Liver (tissue), 10 donors: ENCODE measurements at places on chromosomes 4 and X.

DNA sequence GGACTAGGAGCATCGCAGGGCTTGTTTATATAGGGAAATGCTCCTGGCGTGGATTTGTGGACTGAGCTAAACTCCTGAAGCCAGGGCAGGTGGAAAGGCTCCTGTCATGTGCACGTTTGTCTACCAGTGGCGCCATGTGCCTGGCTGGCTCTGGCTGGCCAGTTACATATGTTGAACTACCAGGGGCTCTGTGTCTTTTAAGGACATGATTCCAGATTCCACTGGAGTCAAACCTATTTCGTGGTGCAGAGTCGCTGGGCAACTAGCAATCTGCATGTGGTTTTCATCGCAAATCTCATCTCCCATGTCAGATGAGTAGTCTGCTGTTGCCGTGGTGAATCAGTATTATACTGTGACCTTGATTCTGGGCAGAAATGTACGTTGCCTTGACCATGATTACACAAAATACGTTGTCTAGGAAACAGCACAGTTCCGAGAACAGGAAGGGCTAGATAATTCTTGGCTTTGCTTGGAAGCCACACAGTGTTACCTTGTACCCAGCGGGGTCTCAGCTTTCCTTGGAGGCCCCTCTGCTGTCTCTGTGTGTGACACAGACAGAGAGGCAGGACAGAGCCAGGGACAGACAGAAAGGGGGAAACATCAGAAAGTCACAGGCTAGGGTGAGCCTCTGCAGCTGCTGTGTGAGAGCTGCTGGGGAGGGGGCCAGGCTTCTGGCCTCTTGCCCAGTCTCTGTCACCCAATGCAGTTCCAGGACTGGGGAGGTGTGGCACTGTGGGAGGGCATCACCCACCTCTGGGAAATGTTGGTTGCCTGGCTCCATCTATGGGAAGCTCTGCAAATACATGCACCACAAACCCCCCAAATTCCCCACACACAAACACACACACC is 19.2 kb downstream of the PNMA6E start:
- peak; percentile 39 for DNase-seq

DNA sequence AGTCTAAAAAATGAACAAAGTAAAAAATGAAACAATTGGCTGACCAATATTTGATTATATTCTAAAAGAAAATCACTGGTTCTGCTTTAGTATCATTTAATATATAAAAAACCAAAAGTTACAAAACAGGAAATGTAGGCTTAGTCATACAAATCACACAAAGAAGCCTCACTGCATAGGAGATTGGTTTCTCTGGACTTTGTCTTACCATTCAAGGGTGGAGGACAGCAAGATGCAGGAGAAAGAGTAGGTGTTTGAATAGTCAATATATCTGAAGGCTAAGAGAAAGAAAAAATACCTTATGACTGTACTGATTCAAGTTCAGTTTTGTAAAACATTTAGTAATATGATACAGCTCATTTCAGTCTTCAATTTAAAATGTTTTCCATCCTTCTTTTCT is 28.6 kb upstream of the TAF9B start:
- DNase-seq: no peak

DNA sequence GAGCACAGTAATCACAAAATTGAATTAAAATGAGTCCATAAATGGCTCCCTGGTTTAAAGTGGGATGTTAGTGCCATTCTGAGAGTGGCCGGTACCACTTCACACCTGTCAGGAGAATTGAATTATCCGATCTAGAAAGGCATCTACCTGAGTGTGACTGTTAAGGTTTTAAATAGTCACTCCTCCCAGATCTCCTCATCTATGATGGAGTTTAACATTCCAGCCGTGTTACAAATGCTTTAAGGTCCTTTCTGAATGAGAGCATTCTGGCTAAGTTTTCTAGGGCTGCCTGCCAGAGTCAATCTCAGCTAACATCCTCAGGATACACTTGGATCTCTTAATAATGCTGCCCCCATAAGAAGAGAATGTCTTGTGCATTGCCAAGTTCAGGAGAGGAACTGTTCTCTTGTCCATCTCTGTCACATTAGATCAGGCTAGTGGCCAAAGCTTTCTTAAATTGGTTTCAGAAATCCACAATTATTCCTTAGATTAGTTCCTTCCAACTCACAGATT is 231.1 kb downstream of the SLC39A8 start:
- no peak for DNase-seq

DNA sequence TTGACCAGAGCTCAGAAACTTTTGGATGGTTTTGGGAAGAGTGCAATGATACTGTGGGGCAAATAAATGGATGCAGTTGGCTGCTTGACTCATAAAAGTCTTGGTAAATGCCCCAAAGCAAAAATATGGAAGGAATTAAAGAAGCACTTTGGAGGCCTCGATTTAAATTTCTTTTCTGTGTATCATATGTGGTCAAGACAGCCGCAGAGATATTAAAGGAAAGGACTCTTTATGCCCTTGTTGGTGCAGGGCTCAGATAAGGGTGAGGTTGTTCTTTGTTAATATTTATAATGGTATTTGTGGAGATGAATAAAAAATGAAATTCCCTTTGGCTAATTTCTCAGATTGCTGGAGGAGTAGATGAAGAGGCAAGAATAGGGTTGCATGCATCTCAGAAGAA is 90.2 kb downstream of the NHS start:
- no peak for DNase-seq

DNA sequence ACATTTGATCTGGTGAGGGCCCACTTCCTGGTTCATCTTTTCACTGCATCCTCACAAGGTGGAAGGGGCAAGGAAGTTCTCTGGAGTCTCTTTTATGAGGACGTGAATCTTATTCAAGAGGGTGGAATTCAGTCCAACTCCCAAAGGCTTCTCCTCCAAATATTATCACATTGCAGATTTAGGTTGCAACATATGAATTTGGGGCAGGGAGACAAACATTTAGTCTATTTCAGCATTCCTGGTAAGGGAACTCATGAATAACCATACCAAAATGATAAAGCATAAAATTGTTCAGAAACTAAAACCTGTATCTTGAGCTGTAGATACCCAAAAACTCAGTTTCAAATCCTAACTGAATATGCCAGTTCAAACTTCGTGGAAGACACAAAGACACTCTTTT is 246.8 kb downstream of the QDPR start:
- no peak for DNase-seq

DNA sequence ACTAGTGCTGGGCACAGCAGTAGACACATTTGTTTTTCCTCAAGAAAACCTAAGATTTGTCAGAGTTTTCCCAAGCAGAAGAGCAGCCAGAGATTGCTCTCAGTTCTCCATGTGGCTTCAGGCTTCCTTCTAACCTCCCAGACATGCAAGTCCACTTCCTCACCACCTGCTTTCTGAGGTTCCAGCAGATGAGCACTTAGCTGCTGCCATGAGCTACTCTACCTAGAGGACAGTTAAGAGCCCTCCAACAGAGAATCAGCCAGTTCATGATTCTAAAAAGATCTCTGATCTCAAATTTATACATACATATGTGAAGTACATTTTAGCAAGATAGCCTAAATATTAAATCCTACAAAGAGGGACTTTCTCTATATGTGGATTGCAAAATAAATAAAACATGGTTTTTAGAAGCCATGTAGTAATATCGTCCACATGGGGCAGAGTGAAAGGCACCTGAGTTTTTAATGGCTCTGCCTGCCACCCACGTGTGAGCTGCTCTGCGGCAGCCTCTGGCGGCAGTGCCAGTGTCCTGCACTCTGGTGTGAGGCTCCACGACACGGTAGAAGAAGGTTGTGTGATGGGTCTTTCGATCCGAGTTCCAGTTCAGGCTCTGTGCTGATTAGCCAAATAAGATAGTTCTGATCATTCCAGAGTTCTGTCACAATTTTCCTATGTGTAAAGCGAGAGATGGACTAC is 10.3 kb downstream of the CYP4V2 start:
- DNase-seq: no peak

DNA sequence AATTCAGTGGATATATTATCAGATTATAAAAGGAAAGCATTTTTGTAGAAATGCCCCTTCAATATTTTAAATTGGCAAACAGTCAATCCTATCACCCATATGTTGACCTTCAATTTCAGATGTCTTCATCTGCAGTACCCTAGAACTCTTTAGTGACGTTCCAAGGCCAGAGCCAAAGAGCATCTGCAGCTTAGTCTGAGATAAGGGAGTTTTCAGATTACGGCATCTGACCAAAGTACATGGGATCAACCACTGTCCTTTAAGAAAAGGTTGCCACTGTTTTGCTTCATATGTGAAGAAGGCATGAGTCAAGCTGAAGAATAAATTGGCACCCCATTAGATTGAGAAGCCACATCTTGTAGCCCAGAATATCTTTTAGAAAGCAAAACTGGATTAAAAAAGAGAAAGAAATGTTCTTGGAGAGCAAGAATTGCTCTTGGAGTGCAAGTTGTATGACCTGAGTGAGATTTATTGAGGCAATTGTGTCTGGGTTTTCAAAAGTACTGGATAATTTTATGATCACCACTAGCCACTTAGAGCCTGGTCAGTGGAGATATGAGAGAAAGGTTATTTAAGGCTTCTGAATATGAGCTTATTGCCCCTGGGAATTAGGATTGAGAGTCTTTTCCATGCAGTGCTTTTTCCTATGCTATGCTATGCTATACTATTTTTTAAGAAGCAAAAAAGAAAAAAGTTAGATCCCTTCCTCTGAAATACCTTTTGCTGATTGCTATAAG is 251.9 kb upstream of the NR3C2 start:
- DNase-seq: no peak

GRCh38 chr4:77600521-77601451 is 4.8 kb upstream of the CXCL13 start:
- no peak for DNase-seq

DNA sequence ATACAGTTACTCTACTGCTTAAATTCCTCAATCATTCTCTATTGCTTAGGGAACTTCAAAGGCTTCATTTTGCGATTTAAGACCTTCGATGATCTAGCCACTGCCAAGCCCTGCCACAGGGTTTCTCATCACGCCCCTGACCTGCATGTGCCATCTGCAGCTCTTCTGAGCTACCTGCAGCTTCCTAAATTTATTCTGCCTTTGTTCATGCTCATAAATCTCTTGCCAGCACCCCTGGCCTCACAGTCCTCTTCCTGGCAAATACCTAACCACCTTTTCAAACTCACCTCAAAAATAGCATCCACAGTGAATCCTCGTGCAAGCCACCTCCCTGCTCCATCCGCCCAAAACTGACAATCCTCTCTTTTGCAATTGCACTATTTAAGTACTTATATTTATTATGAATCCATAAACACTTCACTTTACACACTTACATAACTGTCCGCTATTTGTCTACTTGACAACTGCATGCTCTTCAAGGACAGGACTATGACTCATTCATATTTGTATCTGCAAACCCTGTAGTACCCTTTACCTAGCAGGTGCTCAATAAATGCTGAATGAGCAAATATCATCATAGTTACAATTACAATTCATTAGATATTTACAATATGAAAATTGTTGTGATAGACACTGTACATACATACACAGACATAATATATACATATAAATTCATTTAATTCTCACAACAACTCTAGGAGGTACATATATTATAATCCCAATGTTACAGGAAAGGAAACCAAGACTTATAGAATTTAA is 280.0 kb upstream of the RASGEF1B start:
- DNase-seq: no peak

DNA sequence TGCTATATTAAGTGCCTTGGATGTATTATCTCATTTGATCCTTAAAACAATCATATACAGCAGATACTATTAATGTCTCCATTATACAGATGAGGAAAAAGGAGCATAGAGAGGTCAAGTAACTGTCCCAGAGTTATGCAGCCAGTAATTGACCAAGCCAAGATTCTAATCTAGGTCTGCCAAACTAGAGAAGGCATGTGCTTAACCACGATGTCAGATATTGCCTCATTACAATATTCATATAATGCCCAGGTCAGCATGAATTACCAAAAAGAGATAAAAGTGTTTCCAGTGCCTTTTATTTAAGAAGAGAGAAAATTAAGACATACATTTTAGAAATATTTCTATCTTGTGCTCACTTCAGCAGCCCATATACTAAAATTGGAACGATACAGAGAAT is 7.1 kb downstream of the ARHGEF6 start:
- DNase-seq: no peak

- DNase-seq: no peak
Observed at GRCh38 chrX:103517246-103517645, 2.0 kb downstream of the RAB40A start.

DNA sequence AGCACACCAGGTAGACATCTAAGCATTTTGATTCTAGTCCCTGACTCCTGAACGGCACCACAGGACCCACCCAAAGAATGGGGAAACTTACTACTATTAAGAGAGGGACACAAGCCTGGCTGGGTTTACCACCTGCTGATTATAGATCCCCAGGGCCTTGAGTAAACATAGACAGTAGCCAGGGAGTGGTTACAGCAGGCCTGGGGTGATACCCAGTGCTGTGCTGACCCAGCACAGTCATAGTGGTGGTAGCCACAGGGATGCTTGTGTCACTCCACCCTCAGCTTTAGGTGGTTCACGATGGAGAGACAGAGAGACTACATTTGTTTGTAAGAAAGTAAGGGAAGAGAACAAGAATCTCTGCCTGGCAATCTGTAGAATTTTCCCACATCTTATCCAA is 11.7 kb downstream of the CYSLTR1 start:
- no peak for DNase-seq

DNA sequence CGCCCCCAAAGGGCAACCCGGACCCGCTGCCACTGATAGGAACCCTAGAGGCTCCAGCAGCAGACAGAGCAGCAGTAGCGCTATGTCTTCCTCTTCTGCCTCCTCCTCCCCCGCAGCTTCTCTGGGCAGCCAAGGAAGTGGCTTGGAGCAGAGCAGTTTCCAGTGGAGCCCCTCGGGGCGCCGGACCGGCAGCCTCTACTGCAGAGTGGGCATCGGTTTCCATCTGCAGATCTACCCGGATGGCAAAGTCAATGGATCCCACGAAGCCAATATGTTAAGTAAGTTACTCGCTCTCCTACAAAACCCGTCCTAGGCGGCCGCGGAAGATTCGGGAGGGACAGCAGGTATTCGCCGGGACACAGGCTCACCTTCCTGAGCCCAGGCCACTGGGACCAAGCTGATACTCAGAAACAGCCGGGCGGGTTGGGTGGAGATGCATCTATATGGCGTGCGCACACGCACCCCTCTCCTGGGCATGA is 477 bp downstream of the FGF5 start:
- DNase-seq: no peak

- no peak for DNase-seq
Observed at GRCh38 chr4:167779864-167780263, 312.5 kb upstream of the ANXA10 start.

DNA sequence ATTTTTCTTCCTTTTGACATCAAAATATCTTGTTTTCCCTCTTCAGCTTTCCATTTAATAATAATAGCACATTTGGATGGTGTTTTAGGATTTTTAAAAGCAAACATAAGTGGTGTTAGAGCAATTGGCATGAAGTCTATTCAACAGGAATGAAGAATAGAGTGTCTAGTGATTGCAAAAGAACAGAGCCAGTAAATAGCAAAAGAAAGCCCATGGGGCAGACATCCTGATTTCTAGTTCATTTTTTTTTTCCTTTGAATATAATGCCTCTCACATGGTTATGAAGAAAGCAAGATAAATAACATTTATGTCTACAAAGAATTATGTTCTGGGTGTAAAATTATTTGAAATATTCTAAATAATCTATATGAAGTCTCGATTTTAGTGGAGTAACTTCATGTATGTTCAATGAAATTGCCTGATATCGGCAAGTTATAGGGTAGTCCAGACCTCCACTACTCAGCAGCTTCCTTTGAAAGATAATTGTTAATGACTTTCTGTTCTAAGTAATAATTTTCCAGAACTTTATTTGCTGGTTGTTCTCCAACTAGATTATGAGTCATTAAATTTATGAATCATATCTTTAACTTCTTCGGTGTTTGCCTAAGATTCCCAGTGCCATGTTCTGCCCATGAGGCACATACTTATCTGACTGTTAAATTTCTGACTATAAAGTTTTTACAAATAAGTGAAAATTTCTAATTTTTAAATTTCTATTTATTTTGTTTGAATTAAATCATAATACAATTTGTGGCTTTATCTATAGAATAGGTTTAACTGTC is 587.9 kb downstream of the TLL1 start:
- no peak for DNase-seq
